ENCODE measurements at places on chromosomes 1 and 21. TPM values are rescaled to one million over a fixed set of nuclear protein-coding genes. Genes with fewer than 3 reads are reported as not detected.

The SLC44A5 gene
- not detected for total RNA-seq

GRCh38 chr1:84291882-84292655 lies 9.4 kb upstream of the SAMD13 start:
- no peaks in the 10 kb centered on the region for H3K27me3 ChIP-seq
- no peak overlapping the region for H3K27ac ChIP-seq
- H3K4me3 ChIP-seq = no peak overlapping the region
- DNase-seq = no peak
- no peaks in the 10 kb centered on the region for H3K4me1 ChIP-seq

DNA sequence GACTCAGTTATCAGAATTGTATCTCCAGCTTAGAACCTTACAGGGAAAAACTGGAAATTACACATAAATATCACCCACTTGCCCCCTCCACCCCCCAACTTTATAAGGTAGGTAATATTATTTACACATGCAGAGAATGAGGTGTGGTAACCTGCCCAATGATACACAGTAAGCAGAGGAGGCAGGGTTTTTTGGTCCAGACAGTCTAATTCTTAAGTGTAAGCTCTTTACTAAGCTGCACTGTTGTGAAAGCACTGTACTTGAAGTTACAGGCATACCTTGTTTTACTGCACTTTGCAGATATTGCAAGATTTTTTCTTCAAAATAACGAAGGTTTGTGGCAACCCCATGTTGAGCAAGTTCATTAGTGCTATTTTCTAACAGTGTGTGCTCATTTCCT lies 24.8 kb upstream of the MYOCOS start:
- no peaks in the 10 kb centered on the region for H3K4me1 ChIP-seq
- no peak overlapping the region for H3K27ac ChIP-seq
- no peaks in the 10 kb centered on the region for H3K27me3 ChIP-seq
- no peak for DNase-seq

DNA sequence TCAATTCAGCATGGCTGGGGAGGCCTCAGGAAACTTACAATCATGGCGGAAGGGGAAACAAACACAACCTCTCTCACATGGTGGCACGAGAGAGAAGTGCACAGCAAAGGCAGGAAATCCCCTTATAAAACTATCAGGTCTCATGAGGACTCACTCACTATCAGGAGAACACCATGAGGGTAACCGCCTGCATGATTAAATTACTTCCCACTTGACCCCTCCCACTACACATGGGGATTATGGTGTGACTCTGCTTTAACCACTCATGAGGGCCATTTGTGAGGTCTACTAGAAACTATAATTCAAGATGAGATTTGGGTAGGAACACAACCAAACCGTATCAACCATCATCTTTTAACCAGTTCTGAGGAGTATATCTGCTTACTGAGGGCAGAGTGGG lies 387.4 kb upstream of the NFIA start:
- no peak overlapping the region for H3K4me3 ChIP-seq
- DNase-seq = no peak
- H3K27ac ChIP-seq = no peak overlapping the region
- no peaks in the 10 kb centered on the region for H3K36me3 ChIP-seq
- no peaks in the 10 kb centered on the region for H3K4me1 ChIP-seq

All from PC-9 (cell line).